Smooth muscle cell of the umbilical artery (primary cell): ENCODE measurements at places on chromosomes 7 and 10. TPM values are rescaled to one million over a fixed set of nuclear protein-coding genes. Genes with fewer than 3 reads are reported as not detected.

The OPTN gene
- total RNA-seq, result 75.7 and 86.1 TPM in 2 replicates

The FKBP6 gene
- total RNA-seq, result not detected in 2 replicates

The MSMB gene
- total RNA-seq, result not detected in 2 replicates

The THSD7A gene
- total RNA-seq, result 0.14 and 0.30 TPM in 2 replicates

The CALML5 gene
- not detected in 2 replicates for total RNA-seq

The C10orf90 gene
- 0.23 TPM in 1 of 2 replicates, not detected in the other for total RNA-seq

The INA gene
- 0.30 and 2.5 TPM in 2 replicates for total RNA-seq

The IL2RA gene
- total RNA-seq, result not detected in 2 replicates

The CHAT gene
- not detected in 2 replicates for total RNA-seq

The WDR86 gene
- total RNA-seq, result 8.6 TPM in 1 of 2 replicates, not detected in the other

The GFRA1 gene
- total RNA-seq, result 0.30 and 0.46 TPM in 2 replicates

The OSBPL3 gene
- total RNA-seq, result 6.8 and 32.1 TPM in 2 replicates

The ZC3HAV1L gene
- 17.5 and 20.2 TPM in 2 replicates for total RNA-seq

The MBL2 gene
- not detected in 2 replicates for total RNA-seq

The CPA4 gene
- 113 and 524 TPM in 2 replicates for total RNA-seq

The OR2A5 gene
- total RNA-seq, result not detected in 2 replicates

The EN2 gene
- total RNA-seq, result under 0.01 TPM in 1 of 2 replicates, not detected in the other

The LRRD1 gene
- total RNA-seq, result 0.28 and 0.30 TPM in 2 replicates

The GPR158 gene
- total RNA-seq, result under 0.01 and 0.05 TPM in 2 replicates

The CCZ1 gene
- total RNA-seq, result 50.4 and 58.8 TPM in 2 replicates

The MYOZ1 gene
- total RNA-seq, result 0.05 and 0.30 TPM in 2 replicates

The SLC16A9 gene
- 1.2 and 5.4 TPM in 2 replicates for total RNA-seq

The CCDC186 gene
- 16.9 and 22.4 TPM in 2 replicates for total RNA-seq

The PCDH15 gene
- total RNA-seq, result under 0.01 and 0.05 TPM in 2 replicates

The ARHGAP22 gene
- 31.8 and 196 TPM in 2 replicates for total RNA-seq

The BEND7 gene
- 4.8 and 5.9 TPM in 2 replicates for total RNA-seq

The GLI3 gene
- 7.2 and 7.7 TPM in 2 replicates for total RNA-seq

The CTAGE4 gene
- total RNA-seq, result not detected in 2 replicates

The MBLAC1 gene
- 1.8 and 2.2 TPM in 2 replicates for total RNA-seq

The FAM25A gene
- total RNA-seq, result not detected in 2 replicates

The ZNF438 gene
- total RNA-seq, result 2.3 and 2.7 TPM in 2 replicates

The MYL7 gene
- not detected in 2 replicates for total RNA-seq

The CCL24 gene
- total RNA-seq, result not detected in 2 replicates

The MICALL2 gene
- total RNA-seq, result 21.1 and 31.0 TPM in 2 replicates

The UROS gene
- 53.6 and 73.3 TPM in 2 replicates for total RNA-seq
